CD14-positive monocyte (primary cell): ENCODE measurements at places on chromosomes 7 and 10. TPM values are rescaled to one million over a fixed set of nuclear protein-coding genes. Genes with fewer than 3 reads are reported as not detected.
A peak's percentile ranks its signal among the peaks of the same experiment; 100 is the strongest.

The HYAL4 gene
- polyA plus RNA-seq: not detected in 2 replicates

The TEX47 gene
- polyA plus RNA-seq: not detected

The TMEM229A gene
- not detected for polyA plus RNA-seq

The KCNIP2 gene
- not detected for polyA plus RNA-seq

GRCh38 chr10:55287346-55287745, 486.3 kb upstream of the PCDH15 start:
- DNase-seq: no peak

GRCh38 chr10:71372882-71373495, 23.7 kb upstream of the CDH23 start:
- peak; percentile 59 for DNase-seq

DNA sequence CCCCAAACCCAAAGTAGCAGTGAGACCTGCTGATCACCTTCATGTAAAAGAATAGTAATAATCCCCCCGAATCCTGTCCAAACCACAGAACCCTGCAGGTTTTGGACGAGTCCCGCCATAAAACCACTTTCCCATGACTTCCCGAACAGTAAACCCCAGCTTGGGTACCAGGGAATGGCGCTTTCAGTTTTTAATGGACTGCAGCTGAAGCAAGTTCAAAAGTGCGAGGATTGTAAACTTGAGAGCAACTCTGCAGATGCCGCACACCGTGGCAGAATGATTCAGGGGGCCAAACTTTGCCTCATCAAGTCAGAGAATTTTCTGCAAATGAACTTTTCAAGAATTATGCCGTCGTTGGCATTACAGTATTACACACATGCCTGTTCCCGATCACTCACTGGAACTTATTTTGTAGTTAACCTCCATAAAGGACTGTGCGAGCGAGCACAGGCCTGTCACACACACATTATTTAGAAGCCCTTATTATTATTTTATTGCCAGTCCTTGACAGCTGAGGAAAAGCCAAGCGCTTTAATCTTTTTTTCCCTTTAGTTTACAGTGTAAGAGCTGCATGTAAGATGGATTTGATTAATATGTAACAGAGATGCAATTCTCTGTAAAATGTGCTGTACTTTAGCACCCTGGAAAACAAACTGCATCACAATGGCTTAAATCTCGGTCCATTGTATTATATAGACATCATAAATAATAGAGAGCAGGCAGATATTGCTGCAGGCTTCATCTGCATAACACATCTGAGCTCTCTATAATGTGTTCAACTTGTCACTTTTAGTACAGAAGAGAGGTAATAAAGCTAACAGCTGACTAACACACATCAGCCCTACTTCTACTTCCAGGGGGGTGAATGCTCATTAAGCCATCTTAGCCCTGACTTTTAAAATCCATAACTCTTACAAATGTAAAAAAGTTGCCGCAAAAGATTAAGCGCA, 493.5 kb upstream of the GALNT17 start:
- DNase-seq: no peak

GRCh38 chr10:14153570-14154055, 177.1 kb downstream of the FRMD4A start:
- DNase-seq: no peak

DNA sequence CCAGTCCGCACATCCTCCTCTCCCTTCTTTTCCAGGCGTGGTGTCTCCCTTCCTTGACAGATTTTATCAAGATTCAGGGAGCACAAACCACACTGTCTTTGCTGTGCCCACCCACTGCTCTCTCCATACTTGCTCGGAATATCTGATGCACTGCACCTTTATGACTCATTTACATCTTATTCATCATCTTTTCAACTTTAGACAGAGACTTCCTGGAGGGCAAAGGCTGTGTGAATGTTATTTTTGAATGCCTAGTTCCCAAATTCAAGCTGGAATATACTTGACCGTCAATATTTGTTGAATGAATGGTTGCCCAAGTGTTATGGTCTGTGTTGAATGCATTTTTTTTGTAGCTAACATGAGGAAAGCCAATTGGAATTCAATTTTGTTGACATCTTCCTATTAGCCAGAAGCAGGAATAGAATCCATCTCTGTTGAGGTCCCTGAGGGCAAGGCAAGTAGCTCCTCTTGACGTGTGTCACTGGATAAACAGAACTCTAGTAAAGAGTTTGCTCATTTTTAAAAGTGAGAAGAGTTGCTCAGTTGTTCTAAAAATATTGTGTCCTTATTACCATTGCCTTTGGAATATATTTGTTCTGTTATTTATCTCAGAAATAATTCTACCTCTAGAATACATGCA, 95.0 kb downstream of the KLF6 start:
- no peak for DNase-seq

DNA sequence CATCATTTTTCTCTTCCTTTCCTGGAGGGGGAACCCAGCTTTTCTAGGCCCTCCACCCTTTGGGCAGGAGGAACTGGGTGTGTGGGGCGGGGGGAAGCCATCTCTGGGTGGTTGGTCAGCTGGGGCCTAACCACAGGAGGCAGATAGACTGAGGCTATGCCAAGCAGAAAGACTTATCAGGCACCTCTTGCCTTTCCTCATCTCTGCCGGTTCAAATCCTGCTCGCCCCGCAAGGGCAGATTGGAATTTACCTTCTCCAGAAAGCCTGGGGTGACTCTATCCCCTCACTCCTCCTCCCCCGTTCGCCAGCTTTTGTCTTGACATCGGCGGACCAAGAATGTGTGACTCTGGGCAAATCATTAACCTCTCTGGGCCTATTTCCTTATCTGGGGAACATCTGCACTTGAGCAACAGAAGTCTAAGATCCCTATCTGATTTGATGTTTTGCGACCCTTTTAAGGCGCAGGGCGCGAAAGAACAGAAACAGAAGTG, 584 bp upstream of the GARS1 start:
- peak; percentile 56 for DNase-seq

- no peak for DNase-seq
These were observed 63.6 kb upstream of the TRIM24 start for GRCh38 chr7:138396251-138397070.

DNA sequence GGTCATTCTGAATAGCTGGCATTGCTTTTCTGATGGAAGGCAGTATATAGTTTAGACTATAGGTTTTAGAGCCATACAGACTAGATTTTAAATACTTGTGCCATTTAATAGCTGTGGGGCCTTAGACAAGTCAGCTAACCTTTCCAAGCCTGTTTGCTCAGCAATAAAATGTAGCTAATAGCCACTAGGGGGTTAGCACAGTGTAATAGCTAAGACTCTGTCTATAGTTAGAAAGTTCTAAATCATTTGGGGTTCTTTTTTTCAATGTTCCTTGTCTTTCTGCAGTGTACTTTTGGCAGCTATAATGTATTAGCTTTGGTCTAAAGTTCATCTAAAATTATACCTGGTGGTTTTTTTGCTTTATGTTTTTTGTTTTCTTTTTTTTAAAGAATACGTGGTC, 7.5 kb upstream of the KIFBP start:
- DNase-seq: no peak

- no peak for DNase-seq
These were observed 1.1 kb downstream of the MMRN2 start for GRCh38 chr10:86956195-86956847.
